Stimulated activated CD4-positive, alpha-beta T cell treated with anti-CD3 and anti-CD28 coated beads, TNF-alpha, amount 100 ng/mL, for 4 hours (primary cell): ENCODE measurements at places on chromosomes 7 and 10.
A peak's percentile ranks its signal among the peaks of the same experiment; 100 is the strongest.

DNA sequence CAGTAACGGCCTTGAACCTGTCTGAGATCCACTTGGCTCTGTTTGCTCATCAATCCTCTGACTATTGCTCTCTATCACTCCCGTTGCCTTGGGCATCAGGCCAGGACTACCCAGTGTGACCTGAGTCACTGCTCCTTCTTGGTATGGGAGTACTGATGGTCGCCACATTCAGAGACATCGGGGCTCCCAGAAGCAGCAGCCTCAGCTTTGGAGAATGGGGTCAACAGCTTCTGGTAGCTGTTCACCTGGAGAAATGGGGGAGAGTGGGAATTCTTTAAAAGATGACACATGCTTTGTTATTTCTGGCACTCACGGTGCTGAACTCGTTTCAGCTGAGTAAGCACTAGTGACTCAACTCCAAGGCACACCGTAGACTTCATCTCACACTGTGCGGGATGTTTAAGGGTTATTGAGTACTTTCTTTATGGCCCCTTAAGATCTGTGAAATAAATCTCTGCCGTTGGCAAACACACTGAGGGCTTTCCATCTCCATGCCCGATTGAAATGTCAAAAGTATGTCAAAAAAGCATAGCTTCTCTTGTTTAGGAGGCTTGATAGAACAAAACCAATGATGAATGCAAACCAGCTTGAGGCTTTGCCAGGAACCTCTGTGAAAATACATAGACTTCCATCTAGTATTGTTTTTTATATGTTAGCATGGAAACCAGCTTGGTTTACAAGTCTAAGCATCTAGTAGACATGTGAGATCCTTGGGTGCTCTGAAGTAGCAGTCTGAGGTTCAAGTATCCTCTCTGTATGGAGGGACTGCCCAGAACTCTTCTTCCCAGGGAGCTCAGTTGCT lies 333.1 kb downstream of the CXCL12 start:
- DNase-seq = no peak

DNA sequence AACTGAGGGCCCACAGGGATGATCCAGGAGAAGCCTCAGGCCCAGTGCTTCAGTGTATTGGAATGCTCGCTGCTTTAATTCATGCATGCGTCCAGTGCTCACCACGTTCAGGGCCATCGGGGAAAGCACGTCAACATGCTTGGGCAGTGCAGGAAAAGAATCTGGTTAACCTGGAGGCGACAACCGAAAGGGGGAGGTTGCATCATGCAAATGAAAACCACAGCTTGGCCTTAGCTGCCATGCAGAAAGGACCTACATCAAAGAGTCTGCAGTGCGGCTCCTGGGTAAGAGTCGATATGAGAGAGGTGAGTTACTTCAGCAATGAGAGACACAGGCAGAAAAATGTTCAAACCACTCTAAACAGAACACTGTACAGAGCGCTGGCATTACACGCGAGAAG lies 440.1 kb downstream of the KCNMA1 start:
- no peak for DNase-seq

DNA sequence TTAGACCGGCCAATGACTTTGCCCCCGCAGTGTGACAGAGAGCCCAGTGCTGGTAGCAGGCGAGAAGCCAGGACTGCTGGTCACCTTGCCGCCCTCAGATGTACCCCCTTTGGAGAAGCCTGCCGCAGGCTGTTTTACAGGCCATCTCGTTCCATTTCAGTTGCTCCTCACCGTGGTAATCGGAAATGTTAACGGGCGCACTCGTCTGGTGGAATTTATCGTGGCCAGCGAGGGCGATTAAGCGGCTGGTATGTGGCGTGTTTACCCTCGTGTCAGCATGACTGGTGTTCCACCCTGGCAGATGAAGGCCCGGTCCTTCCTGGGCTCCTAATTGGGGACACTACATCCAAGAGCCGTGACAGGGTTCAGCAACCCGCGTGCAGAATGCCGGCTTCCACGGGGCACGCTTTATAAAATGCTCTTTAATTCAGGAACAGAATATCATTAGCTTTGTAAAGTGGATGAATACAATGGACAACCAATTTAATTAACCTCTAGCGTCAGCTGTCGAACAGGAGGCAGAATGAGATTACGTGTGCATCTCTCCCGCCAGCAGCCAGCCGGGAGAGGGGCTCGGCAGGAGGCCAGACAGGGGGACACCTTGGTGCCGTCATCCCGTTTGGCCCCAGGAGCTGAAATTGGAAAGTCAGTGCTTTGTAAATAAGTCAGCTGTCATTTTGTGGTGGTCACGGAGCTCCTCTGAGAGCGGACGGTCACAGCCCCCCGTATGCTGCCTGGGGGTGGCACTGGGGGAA lies 108.3 kb downstream of the NKX6-2 start:
- no peak for DNase-seq

DNA sequence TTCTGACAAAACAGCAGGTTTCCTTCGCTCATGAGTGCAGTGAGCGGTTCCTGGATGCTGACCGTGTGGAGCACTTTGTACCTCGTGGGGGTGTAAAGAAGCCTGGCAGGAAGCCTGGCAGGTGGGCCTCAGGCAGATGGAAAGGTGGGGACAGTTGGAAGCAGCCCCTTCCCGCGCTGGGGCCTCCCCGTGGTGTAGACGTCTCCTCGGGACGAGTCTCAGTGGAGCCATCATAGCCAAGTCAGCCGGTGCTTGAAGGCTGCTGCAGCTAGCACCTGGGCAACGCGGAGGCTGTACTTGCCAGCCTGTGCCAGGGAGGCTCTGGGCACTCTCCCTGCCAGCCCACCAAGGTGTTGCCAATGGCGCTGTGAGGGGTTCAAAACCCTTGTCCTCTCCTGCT lies 154.5 kb downstream of the WDR37 start:
- no peak for DNase-seq

DNA sequence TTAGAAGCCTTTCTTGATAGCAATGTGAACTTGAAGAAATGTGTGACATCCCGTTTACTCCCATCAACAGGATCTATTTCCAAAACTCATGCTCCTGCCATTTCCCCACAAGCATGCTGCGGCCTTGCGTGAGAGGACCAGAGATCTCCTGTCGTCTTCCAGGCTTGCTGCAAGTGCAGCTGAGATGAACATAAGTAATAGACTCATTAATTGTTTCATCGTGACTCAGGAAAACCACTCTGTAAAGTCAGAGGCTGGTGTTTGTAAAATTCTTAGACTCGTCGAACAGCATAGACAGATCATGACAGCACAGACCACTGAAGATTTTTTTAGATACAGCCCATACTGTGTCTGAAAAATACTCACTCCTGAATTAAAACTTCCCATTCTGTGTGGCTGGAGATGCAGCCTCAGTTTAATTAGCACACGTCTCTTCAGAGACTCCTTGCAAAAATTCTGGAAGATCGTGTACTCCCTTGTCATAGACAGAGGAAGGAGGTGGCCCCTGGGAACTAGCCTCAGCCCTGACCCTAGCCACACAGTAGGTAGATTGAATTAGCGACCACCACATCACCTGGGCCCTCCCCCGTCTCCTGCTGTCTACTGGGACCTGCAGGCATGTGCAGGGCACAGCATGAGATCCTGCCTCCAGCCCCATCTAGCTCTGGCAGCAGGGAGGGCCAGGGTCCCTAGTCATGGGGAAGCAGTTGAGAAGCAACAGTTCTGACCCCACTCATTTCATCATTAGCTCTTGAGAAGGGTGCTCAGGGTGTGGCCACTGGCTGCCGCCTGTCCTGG lies 226.0 kb downstream of the CELF2 start:
- no peak for DNase-seq

DNA sequence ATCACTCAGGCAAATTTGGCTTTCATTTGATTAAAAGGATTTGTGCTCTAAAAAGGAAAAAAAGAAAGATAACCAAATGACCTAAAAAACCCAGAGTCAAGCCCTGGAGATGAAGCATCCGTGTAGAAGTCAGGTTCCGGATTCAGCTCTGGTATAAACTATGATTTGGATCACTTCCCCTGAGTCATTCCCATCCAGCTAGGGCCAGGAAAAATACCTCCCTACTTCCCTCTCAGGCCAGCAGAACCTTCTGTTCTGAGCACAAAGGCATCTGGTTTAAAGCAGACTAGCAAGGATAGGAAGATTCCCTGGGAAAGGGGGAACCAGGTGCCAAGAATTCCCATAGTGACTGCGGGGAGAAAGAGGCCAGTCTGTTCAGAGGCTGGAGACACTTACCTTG lies 25.7 kb upstream of the NDST2 start:
- no peak for DNase-seq

GRCh38 chr7:151017953-151018420 lies 6.3 kb downstream of the ATG9B start:
- DNase-seq = peak; percentile 77

DNA sequence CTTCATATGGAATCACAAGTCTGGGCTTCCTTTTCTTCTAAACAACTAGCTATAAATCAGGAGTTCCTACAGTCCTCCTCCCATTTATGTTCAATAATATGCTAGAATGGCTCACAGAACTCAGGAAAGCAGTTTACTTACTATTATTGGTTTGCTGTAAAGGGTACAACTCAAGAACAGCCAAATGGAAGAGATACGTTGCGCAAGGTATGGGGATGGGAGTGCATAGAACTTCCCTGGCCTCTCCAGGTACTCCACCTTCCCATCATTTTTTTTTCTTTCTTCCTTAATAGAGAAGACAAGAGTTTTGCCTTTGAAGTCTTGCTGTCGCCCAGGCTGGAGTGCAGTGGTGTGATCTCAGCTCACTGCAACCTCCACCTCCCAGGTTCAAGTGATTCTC lies 27.1 kb upstream of the SEMA4G start:
- DNase-seq = no peak

GRCh38 chr7:31937982-31938381 lies 132.2 kb downstream of the PDE1C start:
- DNase-seq = no peak

DNA sequence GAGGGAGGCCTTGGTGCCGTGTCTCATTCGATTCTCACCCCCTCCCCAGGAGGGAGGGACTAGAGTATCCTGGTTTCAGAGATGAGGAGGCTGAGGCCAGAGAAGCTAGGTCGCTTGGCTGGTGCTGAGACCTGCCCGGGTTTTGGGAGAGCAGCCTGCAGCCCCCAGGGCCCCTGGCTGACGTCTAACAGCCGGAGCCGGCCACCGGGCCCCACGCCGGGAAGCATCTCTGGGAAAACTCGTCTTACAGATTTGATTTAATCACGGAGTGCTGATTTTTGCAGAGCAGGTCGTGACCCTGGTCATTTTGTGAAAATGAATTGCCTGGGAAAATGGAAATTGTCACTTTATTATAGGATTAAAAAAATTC lies 97.5 kb downstream of the MICALL2 start:
- DNase-seq = no peak

GRCh38 chr7:82289152-82289535 lies 154.4 kb downstream of the CACNA2D1 start:
- DNase-seq = no peak

DNA sequence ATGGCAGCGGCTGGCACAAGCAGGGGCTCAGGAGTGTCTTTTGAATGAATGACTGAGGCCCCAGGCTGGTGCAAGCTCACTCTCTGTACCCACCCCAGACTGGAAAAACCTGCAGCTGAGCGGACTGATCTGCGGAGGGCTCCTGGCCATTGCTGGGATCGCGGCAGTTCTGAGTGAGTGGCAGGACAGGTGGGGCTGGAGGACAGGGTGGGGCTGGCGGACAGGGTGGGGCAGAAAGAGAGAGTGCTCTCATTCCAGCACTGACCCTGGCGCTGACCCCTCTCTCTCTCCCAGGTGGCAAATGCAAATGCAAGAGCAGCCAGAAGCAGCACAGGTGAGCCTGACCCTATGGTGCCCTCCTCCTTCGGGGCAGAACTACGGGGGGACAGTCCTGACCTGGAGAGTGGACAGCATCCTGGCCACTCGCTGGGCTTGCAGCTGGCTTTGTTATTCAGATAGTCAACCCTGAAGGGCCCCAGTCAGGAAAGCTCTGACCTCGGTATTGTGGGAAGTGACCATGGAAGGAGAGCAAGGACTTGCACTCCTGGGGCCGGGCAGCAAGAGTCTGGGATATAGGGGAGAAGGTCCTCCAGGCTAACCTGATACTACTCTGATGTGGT lies 4.1 kb downstream of the FXYD4 start:
- DNase-seq = no peak

DNA sequence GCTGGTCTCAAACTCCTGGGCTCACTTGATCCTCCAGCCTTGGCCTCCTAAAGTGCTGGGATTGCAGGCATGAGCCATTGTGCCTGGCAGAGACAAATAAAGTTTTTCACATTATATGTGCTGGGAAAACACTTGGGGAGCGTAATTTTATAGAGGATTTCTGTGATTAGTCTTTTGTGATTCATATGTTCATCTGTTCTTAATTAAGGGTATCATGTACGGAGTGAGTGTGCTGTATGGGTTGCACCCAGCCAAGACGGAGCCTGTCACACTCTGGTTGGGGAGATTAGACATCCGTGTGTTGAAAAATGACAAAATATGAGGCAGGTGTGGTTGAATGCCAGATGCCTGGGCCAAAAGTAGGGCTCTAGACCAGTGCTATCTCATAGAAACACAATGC lies 10.3 kb downstream of the ADRB1 start:
- no peak for DNase-seq

DNA sequence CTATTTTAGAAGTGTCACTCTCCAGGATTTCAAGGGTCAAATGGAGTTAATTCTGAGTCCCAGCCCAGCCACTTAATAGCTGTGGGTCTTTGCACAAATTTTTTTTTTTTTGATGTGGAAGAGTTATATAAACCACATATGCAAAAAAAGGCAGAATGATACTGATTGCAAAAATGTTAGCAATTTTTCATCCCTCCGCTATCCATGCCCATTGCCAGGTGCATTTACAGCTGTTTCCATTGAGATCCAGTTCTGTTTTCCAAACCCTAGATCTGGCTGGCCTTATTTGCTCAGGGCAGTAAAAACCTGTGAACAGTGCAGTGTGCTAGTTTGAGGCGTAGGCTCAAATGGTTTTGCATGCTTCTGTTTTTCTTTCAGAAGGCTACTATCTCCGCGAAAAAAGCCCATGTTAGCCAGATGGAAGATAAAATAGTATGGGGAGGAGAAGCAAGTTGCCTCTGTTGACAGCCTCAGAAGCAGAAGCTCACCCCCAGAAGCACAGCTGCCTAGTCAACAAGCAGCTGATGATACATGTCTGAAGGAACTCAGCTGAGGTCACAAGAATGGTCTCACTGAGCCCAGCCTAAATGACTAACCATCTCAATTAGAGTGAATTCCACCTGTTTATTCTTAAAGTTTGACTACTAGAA lies 997 bp upstream of the ZNF138 start:
- DNase-seq = no peak

GRCh38 chr10:110803239-110803749 lies 68.4 kb upstream of the PDCD4 start:
- no peak for DNase-seq

DNA sequence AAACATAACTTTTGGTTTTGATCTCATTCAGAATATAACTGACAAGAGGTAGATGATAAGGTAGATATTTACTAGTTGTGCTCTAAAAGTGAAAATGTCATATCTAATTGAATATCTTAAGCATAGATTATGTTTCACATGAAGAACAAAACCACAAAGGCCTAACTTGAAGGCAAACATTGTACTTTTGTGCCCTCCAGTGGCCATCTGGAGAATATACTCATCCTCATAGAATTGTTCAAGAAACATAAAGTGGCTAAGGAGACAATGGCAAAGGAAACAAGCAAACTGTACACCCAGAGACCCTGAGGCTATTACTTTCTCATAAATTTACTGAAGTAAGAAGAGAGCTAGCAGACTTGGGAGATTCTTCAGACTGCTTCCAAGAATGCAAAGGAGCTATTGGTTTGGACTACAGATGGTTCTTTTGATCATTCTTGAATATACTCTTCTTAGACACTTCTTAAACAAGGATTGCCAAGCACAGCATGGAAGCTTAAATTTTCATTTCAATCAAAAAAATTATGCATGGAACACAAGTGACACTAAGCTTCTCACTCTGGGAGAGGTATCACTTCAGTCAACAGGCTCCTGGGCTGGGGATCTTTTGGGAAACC lies 98.2 kb upstream of the DKK1 start:
- DNase-seq = peak; percentile 9

GRCh38 chr10:103933557-103934121 lies 15.7 kb upstream of the STN1 start:
- no peak for DNase-seq
